H1 (cell line): ENCODE measurements at places on chromosomes 5 and 9. TPM values are rescaled to one million over a fixed set of nuclear protein-coding genes. Genes with fewer than 3 reads are reported as not detected.

DNA sequence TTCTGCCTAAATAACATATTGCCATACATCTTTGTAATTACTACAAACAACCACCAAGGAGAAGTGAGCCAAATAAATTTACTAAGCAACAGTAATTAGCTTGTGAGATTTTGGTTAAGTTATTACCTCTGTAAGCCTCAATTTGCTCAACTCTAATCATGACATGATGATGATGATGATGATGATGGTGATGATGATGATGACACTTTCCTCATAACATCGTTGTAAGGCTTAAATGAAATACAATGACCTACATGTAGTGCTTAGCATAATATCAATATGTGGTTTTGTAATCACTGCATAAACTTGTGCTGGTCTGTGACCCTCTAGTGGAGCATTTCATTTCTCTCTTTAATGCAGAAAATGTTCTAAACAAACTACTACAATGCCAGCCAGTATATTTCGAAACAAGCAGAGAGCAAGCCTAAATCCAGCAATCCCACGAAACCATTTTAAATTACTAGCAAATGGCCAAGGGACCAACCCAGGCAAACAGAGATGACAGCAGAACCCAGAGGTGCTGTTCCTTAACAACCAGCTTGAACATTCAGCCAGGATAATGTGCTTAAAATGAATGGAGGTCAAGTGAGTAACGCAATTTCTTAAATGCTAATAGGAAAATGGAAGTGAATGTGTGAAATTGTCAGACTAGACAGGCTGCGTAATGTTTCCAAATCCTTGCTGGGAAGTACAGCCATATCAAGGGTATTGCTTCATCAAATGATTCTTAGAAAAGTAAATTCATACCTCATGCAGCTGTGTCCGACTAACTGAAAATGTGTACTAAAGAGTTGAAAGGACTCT is 281.9 kb upstream of the PUM3 start:
- no peak for DNase-seq

IFNA21 gene
- total RNA-seq: not detected in 2 replicates

DNA sequence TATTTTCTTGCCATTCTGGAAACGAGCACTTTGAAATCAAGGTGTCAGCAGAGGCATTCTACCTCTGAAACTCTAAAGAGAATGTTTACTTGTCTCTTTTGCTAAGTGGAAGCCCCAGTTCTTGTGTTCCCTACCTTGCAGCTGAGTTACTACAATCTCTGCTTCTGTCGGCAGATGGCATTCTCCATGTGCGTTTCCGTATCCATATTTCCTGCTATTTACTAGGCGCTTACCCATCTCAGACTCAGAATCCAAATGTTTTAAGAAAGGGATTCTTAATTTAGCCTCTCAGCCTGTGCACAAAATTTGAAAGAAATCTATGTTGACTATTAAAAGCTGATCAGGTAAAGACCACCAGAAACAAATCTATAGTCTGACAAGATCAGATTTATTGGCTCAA is 221.3 kb upstream of the FTMT start:
- no peak for DNase-seq

CTNND2 gene
- total RNA-seq: 13.8 and 14.2 TPM in 2 replicates

GRCh38 chr9:136700959-136701667 is 11.3 kb upstream of the DIPK1B start:
- no peak for DNase-seq

DNA sequence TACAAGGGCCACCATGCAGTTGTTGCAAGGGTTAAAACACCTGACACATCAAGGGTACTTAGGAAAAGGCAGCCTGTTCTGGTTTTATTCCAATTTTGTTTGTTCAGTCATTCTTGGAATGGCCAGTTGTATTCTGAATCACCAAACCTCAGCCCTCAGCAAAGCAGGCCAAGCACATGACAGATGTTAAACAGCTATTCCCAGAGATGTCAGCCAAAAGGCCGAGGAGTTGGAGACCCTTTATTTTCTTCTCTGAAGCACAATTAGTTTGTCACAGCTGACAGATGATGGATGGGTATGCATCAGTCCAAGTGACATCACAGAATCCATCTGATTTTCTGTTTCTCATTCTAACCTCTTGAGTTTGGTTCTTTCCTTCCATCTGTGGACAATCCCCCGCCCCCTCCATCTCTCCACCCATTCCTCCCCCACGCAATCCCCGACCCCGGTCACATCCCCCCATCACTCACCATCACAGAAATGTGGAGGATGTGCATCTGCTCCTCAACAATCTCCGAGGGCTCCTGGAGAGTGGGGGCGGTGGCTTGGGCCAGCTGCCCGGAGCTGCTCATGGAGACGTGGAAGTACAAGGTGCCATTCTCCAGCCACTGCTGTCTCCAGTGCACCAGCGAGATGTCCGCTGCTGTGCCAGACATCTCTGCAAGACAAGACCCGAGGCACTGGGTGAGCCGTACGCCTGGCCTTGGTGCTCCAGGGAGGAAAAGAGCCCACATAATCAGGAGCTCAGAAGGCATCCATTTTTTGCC is 123.8 kb downstream of the ASTN2 start:
- no peak for DNase-seq

DNA sequence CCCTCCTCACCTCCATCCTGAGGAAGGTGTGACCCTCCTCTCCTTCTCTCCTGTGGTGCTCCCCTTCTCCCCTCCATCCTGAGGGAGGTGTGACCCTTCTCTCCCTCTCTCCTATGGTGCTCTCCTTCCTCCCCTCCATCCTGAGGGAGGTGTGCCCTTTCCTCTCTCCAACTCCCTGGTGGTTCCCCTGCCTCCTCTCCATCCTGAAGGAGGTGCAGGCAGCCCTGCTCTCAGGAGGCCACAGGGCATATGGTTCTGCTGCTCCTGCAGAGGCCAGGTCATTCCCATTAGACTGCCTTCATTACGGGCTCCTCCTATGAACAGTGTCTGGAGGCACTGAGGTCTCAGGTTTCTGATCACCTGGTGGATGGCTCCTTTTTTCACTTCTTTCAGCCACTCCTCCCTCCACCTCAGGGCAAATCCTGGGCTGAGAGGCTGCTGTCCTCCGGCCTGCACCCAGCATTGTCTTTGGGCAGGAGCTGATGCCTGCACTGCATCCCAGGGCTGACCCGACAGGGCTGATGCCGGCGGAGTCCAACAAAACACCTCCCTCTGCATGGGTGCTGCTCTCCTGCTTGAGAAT is 197.1 kb downstream of the MED10 start:
- no peak for DNase-seq

TTC16 gene
- total RNA-seq: not detected in 2 replicates

DNA sequence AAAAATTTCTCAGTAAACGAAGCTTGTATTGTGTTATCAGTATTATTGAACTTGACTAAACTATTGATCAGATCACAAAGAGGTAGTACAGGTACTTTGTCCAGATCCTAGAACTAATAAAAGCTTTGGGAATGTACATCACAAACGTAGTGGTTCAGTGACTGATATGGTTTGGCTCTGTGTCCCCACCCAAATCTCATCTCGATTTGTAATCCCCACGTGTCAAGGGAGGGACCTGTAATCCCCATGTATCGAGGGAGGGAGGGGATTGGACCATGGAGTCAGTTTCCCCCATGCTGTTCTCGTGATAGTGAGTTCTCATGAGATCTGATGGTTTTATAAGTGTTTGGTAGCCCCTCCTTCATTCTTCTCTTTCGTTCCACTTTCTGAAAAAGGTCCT is 100.9 kb downstream of the ARRDC3 start:
- DNase-seq: no peak

DNA sequence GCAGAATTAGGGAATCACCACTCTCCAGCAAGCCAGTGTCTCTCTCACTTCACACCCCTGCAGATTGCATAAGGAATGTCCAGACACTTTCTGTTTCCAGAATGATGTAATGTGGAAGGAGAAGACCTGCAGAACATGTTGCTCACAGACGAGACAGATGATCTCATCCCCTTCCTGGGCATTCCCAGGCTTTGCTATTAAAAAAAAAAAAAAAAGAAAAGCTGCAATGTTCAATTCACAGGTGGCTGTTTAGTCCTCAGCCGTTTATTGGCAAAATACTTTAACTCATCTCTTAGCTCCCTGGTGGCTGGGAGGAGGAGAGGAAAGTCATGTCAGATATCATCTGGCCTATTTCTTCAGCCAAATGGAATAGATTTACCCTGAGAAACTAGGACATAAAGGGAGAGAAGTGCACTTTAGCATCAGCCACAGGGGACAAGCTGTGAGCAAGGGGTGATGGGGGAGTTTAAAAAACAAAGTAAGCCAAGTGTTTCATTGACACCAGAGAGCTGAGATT is 95.9 kb upstream of the TNC start:
- no peak for DNase-seq

RETREG1 gene
- total RNA-seq: 1.9 TPM in 2 replicates
